ENCODE measurements at places on chromosomes 3 and 15.

- DNase-seq, result no peak
Measured at GRCh38 chr3:98600412-98601095, 7.1 kb upstream of the CPOX start.

DNA sequence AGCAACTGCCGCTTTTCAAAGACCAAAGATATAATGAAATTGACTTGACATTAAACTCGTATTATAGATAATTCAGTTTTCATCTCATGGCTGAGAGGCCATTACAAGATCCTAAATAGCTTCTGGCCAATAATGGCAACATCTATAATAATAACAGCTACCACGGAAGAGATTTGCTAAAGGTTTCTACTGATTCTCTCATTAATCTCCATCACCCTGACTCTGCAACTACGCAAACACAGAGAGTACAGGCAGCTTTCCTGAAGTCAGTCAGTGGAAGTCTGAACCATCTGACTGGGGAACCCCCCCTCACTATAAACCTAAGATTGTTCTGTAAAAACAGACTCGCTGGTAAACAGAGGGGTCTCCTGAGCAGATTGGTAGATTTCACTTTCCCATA, 257.1 kb downstream of the MAGI1 start:
- no peak for DNase-seq

- DNase-seq, result no peak
Measured at GRCh38 chr3:172288651-172289050, 159.6 kb downstream of the GHSR start.

GRCh38 chr15:57296473-57297162, 79.7 kb upstream of the CGNL1 start:
- no peak for DNase-seq

DNA sequence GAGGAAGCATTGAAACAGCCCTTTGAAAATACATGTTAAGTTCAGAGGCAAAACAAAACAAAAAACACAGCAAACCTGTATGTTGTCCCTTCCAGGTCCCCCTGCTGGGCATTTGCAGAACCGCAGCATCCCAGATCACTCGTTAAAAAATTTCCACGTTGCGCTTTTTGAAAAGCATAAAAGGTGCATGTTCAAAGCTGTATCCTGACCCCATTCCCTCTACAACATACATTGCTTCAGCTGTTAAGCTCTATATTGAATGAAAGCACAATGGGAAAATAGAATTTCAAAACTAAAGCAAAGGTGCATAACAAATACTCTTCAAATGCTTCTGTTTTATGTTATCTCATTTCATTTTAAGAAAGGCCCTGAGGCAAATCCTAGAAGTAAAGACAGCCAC, 328.3 kb downstream of the THSD4 start:
- DNase-seq, result peak; percentile 37

- no peak for DNase-seq
Measured at GRCh38 chr3:186189492-186189891, 80.6 kb upstream of the ETV5 start.

GRCh38 chr15:90141646-90142045, 39.4 kb upstream of the IDH2 start:
- DNase-seq, result no peak

DNA sequence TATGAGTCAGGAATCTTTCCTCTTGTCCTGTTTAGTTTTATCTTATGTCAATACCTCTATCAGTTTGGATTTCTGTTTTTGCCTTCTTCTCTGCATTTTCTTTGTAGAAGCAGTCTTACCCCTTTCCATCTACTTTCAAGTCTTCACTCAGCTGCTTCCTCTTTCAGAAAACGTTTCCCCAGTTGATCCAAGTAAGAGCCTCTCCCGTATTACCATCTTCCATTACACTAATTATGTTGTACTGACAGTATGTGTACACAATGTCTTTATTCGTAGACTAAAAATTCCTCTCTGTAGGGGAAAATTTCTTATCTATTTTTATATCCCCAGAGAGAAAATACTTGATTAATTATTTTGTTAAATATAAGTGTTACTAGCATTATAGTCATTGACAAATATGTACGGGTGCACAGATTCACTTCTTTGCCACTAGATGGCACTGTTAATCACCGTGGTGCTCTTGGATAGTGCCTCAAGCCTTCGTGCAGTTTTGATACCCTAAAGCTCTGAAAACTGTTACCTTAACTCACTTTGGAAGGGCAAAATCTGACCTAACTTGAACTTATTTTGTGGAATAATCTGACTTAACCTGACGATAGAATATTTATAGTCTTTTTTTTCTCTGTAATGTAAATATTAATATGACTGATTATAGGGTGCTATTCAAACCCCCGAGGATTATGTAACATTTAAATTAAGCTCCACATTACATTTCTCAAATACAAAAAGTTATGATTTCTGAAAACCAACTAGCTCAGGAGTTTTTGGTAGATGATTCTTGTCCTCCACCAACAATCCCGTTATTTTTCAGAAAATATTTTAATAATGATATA, 74.2 kb upstream of the POU1F1 start:
- DNase-seq, result peak; percentile 39

DNA sequence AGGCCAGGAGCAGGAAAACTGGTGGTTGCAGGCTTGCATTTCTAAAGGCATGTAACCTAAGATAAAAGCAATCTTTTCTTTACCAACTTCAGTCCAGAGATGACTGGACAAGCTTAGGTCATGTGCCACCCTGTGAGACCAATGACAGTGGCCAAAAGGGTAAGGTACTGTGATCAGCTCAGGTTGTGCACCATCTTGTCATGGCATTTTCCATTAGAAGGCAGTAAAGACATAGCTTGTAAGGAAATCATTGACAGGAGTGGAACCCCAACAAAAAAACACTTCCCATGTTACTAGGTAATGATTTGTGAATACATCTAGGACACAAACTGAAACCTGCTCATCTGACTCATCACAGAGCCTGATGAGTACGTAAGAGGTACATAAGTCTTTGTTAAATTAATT, 35.2 kb downstream of the SSR3 start:
- DNase-seq, result no peak

- DNase-seq, result no peak
Measured at GRCh38 chr15:76930831-76931396, 635 bp upstream of the RCN2 start.

GRCh38 chr3:45988804-45989203, 6.8 kb downstream of the FYCO1 start:
- no peak for DNase-seq

DNA sequence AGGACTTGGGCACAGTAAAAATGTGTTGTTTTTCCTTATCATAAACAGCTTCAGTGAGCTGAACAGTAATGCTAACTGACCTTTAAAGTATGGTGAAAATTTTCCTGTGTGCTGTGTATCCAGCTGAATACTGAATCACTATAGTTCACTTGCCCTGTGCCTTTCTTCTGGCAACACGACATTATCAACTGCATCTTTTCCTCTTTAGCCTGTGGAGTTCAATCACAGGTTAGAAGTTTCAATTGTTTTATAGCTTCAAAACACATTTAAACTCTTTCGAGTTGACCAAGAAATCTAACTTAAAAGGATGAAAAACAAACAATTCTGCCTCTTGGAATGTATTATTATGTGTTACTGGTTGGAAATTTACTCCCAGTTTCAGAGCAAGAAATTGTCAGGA, 1120.7 kb upstream of the ALCAM start:
- DNase-seq, result no peak

- no peak for DNase-seq
Measured at GRCh38 chr15:25394898-25395297, 43.9 kb downstream of the UBE3A start.

- peak; percentile 82 for DNase-seq
Measured at GRCh38 chr15:74322558-74323180, 44.8 kb downstream of the CYP11A1 start.

- DNase-seq, result peak; percentile 14
Measured at GRCh38 chr15:95170561-95171380, 939.4 kb downstream of the MCTP2 start.

DNA sequence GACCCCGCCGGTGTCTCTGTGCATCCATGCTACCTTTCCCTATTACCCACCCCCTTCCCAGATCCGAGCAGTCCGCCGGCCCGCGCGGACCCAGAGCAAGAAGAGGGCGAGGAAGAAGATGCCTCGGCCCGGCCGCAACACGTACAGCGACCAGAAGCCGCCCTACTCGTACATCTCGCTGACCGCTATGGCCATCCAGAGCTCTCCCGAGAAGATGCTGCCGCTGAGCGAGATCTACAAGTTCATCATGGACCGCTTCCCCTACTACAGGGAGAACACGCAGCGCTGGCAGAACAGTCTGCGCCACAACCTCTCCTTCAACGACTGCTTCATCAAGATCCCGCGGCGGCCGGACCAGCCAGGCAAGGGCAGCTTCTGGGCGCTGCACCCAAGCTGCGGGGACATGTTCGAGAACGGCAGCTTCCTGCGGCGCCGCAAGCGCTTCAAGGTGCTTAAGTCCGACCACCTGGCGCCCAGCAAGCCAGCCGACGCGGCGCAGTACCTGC, 788 bp downstream of the FOXB1 start:
- no peak for DNase-seq

DNA sequence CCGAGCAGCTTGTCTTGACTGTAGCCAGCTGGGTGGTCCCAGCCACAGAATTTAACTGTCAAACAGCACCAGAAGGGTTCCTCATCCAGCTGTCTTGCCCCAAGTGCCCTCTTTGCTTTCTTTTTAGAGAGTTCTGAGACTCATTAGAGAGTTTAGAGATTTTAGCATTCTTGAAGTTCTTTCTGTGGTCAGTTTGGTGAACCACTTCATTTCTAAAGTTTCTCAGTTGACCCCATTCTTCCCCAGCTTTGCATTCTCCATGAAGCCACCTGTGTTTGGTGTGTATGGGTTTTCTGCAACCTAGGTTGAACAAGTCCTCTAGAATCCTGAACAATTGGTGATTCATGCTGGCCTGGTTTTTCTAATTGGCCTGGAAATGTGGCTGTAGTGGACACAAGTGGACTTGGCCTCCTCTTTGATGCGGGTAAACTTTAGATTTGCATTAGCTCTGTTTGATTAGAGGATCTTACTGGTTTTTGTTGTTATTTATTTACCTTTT, 33.7 kb downstream of the FLNB start:
- no peak for DNase-seq

DNA sequence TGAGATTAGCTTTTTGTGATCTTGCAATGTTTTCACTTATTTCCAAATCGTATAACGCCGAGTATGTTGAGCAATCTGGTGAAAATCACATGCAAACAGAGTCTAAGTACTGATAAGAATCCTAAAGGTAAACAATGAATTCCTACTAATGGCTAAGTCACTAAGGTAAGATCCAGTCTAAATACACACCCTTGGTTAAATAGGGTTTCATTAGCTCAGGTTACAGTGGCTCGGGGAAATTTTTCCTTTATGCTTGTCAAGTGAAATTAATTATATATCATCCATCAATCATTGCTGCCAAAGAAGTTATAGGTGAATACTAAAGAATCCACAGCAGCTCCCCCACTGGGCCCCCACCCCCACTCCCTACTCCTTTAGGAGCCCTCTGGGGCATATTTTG, 139.3 kb downstream of the SOX2 start:
- no peak for DNase-seq

DNA sequence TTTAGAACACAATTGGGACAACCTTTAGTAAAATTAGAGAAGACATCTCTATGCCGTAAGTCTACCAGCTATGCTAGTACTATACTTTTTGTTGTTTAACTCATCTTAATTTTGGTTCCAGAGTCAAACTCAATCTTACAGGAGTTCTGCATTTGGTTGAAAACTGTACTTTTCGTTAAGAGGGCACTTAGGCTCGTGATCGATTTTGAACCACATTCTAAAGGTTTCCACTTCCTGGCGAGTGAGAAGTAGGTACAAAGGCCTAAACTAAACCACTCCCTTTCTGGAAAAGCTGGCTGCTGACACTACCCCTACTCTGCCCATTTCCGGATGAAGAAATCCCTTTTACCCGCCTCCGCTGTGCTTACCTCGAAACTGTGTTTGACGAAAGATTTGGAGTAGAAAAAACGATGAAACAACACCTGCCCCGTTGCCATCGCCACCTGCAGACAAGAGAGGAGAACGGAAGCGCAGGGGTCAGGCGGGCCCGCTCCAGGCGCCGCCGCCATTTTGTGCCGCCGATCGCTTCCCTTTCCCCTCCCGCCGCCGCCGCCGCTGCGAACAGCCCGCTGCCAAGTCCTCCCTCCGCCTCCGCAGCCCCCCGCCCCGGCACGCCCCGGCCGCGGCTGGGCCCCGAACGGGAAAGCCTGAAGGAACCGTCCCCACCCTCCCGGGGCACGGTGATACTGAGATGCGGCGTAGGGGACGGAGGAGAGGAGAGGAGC, 748 bp downstream of the CCNL1 start:
- DNase-seq, result no peak

DNA sequence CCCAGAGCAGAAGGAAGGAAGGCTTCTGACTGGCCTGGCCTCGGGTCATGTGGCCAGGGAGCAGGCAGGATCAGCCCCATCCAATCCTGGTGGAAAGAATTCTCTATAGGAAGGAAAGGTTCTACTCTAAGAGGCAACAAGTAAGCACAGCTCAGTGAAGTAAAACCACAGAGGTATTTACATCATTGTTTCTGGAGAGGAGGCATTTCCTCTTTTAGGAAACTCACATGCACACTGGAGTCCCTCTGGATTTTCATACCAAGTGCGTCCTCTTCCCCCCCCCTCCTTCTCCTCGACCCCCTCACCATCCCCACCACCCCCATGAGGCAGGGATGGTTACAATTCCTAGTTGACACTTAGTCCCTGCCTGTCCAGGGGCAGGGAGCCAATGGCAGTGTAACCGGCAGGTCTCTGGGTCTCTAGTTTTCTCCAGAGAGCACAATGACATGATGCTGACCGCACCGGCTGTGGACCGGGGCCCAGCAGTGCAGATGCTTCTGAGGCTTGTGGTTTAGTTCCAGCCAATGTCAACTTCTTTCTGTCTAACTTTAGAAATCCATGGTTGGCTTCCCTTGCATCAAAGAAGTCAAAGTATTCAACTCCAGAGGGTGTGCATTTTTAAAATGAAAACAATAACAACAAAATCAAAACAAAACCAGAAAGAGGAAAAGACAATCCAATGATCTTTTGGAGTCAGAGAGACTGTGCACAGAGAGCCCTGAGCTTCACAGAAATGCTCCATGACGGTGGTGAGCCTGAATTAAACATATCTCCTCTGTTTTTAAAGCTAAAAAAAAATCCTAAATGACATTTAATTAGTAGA, 230.3 kb upstream of the TLE3 start:
- DNase-seq, result peak; percentile 55

DNA sequence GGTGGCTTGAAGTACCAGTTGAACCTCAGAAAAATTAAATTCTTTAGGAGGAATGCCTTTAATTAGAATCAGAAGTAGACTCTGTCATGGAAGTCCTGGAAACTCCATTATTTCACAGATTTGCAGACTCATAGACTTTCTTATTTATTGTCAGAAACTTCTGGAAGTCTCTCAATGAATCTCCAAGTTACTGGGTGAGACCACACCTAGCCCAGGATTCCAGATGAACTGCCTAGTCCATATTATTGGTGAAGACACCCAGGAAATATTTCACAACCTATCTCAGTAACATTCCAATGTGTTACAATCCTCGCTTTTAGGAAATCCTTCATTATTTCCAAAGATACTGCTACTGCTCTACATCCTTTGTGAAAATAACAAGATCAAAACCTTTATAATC, 6.5 kb upstream of the THBS1 start:
- DNase-seq, result no peak

GRCh38 chr15:36947035-36947719, 153.2 kb downstream of the MEIS2 start:
- DNase-seq, result no peak

GRCh38 chr3:66224220-66224619, 3.4 kb downstream of the SLC25A26 start:
- no peak for DNase-seq
